ENCODE measurements at places on chromosomes 4 and X. TPM values are rescaled to one million over a fixed set of nuclear protein-coding genes. Genes with fewer than 3 reads are reported as not detected.

The MGARP gene
- total RNA-seq, result 35.0 TPM

The AADAT gene
- total RNA-seq, result 4.7 TPM

The TMEM31 gene
- total RNA-seq, result not detected

The NPNT gene
- not detected for total RNA-seq

The MTTP gene
- total RNA-seq, result under 0.01 TPM

The CLDN34 gene
- total RNA-seq, result not detected

The ANK2 gene
- 5.3 TPM for total RNA-seq

The UBE2K gene
- 17.7 TPM for total RNA-seq

The CFI gene
- total RNA-seq, result 0.28 TPM

The ADGRL3 gene
- total RNA-seq, result 2.5 TPM

The ABLIM2 gene
- total RNA-seq, result under 0.01 TPM

The F8A2 gene
- not detected for total RNA-seq

The IL1RAPL2 gene
- total RNA-seq, result not detected

The GAGE13 gene
- total RNA-seq, result not detected

The UTP14A gene
- total RNA-seq, result 15.2 TPM

The RBM46 gene
- total RNA-seq, result not detected

Measured in IMR-90 (cell line).